Stimulated activated CD8-positive, alpha-beta memory T cell treated with anti-CD3 and anti-CD28 coated beads, Interleukin-12 subunit alpha, Interleukin-12 subunit beta, amount 100 ng/mL, for 1 hour (primary cell): ENCODE measurements at places on chromosomes 6 and 20.

- no peak for DNase-seq
Observed at GRCh38 chr6:126949786-126950185, 168.7 kb upstream of the RSPO3 start.

DNA sequence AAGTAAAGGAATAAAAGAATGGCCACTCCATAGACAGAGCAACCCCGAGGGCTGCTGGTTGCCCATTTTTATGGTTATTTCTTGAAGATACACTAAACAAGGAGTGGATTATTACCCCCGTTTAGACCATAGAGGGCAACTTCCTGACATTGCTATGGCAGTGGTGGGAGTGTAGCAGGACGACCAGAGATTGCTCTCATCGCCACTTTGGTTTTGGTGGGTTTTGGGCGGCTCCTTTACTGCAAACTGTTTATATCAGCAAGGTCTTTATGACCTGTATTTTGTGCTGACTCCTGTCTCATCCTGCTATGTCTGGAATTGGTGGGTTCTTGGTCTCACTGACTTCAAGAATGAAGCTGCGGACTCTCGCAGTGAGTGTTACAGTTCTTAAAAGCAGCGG is 78.7 kb downstream of the C6orf52 start:
- no peak for DNase-seq

GRCh38 chr6:165729307-165729936 is 66.4 kb upstream of the PDE10A start:
- DNase-seq = peak; percentile 7

DNA sequence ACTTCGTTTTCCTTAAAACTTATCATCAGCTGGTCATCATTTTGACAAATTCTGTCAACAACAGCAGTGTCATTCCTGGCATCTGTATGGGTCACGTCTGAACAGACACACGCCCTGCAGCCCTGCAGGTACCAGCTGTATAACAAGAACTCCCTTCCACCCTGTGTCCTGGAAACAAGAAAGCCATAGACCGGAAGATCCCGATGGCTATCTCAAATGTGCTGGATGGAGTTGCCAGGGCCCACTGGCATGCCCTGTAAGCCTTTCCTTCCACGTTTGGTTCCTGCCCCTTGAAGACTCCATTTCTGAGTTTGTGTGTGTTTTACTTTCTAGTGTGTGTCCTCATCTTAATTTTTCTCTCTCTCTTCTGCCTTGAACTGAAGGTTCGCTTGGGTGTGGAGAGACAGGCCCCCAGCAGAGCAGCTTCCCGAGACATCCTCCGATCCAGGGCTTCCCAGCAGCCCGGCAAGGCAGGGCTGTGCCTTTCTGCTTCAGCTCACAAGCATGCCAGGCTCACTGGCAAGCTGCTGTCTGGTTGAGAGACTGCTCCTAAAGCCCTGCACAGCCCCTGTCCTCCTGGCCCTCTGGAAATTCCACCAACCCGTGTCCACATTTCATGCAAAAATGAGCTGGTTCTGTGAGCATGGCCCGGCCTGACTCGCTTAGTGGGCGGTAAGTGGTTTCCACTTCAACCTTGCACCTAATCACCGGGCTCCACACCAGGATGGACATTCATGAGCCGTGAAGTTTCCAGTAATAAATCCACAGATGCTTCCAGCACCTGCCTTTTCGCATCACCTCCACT is 8.7 kb downstream of the GFRA4 start:
- no peak for DNase-seq

DNA sequence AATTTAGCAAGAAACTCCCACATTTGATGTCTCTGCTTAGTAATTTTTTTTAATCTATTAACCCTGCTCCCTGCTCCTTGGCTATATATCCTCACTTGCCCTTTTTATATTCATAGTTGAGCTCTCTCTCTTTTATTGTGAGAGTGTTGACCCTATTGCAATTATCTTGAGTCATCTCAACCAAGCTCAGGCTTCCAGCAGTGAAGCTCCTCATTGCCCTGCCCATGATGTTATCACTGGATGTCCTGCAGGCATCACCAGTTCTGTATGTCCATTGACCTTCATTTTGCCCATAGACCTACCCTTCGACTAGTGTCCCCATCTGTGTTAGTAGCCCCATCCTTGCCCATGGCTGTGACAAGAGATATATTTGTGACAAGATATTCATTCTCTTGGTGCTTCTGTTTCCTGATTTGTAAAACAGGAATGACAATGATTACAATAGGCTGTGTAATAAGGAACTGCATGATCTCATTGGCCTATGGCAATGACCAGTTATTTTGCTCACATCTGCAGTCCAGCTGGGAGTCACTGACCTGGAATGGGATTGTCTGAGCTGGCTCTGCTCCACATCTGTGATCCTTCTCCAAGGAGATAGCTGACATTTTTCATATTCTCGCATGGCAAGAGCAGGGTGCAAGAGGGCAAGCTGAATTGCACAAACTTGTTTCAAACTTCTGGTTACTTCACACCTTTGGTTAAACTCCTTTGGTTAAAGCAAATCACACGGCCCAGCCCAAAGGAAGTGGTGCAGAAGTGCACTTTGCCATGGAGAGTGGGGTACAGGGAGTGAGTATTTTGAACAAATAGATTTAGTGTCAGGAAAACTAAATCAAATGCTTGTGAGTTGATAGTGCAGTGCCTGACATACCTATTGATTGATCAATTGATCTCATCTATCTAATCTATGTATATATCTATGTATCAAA is 47.7 kb upstream of the CST5 start:
- DNase-seq = no peak

DNA sequence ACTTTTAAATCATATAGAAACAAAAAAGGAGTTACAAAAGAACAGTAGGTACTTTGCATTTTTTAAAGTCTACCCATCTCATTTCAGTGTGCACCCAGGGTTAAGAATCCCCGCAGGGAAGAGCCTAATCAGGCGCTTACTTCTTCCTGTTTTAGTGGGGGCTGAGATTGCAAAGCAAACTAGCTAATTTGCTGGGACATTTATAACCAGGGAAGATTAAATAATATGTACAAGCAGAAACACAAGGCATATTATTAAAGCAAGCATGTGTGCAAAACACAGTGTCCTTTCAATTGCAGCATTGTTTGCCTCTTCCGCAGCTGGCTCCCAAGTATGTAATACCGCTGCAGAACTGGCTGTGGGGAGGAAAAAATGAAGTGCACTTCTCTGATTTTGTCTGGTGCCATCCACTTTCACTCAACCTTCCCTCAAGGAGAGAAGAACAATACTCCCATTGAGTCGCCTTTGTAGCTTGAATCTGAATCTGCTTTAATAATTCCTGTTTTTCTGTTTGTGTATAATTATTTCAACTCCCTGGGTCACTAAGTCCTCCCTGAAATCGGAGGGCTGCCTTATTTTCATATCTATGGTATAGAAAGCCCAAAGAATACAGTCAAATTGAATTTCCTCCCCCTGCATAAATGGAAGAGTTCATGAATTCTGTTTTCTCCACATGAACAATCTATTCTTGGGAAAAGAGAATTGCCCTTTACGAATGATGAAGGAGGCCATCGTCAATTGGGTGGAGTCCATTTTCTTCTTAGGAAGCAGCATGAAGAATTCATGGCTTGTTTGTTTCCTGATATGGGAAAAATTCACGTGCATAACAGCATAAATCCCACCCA is 23.3 kb upstream of the BCAS1 start:
- DNase-seq = no peak

DNA sequence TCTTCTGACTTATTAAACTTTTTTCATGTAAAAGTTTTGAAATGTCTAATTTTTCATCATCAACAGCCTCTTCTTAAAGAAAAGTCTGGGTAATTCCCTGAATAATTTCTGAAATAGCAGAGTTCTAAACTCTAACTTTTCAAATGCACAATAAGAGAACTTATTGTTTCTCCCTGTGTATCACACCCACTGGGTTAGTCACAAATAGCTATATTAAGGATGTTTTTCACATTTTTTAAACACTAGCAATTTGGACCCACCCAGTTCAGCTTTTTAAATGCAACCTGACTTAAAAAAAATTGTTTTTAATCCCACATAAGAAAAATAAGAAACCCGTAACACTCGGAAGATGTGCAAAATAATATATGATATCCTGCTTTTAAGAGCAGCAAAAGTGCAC is 61.4 kb upstream of the UTRN start:
- DNase-seq = no peak

GRCh38 chr20:8408587-8409307 is 276.7 kb downstream of the PLCB1 start:
- no peak for DNase-seq

GRCh38 chr6:1363298-1363697 is 26.1 kb upstream of the FOXF2 start:
- no peak for DNase-seq

DNA sequence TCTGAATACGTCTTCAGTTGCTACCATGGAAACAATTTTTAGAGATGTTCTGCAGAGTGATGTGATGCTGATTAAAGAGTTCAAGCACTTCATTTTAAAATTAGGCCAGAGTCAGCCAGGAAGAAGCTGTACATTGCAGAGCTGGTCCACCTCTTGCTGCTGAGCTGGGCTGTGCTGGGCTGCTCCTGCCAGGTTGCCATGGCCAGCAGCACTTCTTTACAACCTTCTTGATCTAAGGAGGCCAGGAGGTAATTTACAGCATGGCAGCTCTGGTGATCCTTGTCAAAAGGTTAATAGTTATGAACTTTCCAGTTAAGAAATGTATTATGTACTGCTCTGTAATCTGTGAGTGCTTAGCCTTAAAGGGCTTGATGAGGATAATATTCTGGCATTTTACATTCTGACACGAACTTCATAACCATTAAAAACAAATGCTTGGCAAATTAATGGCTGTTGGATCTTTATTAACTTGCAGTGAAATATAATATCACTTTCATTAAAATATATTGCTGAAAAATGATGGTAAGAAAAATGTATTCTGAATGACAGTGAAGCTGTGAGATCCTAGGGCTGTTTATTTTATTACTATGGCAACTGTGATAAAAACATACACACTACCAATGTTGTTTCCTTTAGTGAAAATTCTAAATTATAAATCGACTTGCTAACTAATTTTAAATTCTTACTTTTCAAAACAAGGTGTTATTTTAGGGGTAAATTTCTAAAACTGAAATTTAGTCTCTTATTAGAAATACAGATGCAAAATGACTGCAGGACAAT is 259.7 kb downstream of the RFPL4B start:
- DNase-seq = no peak

DNA sequence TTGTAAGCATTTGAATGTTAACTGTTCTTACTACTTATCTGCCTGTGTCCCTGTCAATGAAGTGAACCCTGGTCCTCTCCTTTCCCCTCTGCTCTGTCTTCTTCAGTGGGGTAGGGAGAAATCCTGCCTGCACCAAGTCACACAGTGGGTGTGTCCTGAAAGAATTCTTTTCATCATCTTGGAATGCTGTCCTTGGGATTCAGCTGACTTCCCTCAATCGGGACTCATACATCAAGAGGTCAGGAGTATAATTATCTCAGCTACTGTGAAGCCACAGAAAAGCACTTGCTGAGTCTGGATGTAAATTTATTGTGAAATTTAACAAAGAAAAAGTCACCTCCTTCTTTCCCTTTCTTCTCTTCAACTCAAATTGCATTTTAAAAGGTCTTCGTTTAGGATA is 328.5 kb downstream of the SOX4 start:
- DNase-seq = no peak

- no peak for DNase-seq
Observed at GRCh38 chr6:5499644-5500306, 238.5 kb downstream of the FARS2 start.

DNA sequence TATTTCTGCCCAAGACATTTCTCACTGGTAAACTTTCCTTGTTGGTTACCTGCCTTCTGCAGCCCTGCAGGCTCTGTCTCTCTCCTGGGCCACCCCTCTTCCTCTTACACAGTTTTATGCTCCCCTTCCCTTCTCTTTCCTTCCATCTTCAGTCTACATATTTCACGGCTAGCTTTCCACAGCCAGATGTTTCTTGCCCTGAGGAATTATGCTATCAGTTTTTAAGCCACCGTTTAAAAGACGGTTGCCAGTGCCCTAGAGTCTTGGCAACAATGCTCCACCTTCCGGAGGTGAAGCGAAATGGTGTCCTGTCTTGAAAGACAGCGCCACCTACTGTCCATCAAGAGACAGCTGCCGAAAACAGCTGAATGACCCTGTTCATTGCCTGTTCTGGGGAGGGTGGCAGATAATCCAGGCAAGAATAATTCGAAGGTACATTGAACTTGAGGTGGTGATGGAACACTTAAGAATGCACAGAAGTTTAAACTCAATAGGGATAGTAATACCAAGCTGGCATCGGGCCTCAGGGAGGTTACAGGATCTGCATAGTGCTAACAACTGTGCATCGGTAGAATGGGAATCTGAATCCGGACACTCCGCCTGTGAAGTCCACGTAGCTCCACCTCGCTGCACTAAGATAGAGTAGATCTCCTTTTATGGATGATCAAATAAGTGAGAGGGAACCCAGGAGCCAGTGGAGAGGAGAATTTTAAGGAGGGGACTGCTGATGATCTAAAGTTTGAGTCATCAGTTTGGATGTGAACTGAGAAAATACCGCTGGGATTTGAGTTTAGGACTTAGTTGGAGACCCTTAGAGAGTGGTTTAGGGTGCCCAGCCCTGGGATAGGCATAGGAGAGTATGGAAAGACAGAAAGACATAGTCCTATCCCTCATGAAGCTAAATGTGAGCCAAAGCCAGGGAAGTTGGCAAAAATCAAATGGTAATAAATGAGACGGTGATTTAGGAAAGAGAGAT is 4.8 kb upstream of the TRIM40 start:
- peak; percentile 57 for DNase-seq

- no peak for DNase-seq
Observed at GRCh38 chr6:29793796-29794195, 33.8 kb upstream of the HLA-G start.

GRCh38 chr6:30862156-30862875 is 22.0 kb upstream of the DDR1 start:
- no peak for DNase-seq

- DNase-seq = no peak
Observed at GRCh38 chr6:159688266-159688905, 4.7 kb downstream of the SOD2 start.

DNA sequence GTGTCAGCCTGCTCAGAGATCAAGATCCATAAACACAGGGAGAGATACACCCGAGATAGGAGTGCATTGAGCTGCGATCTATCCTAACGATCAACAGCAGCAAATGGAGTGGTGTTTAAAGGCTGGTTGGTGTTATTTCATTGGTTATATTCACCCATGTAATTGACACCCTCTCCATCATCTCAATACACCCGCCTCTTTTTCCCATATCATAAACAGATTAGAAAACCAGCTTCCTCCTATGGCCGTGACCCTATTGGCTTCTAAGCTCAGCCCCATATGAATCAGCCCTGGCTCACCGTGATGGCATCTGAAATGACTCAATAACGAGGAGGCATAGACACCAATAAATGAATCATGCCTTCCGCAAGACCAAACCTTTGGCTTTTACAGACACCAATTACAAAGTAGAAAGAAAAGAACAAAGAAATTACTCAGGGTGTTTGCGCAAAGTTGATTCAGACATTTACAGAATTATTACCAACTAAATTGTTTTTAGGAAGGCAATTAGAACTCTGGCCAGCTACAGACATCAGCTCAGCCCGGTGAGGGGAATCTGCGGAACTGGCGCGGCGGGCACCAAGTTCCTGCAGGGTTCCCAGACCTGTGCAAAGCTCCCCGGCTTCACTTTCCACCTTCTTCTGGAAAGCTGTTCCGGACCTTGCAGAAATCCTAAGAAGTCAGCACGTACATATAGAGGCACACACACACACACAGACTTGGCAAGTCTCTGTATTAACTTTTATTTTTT is 11.5 kb downstream of the PMEPA1 start:
- peak; percentile 39 for DNase-seq
